ENCODE measurements at places on chromosomes 12 and 14.

GRCh38 chr12:56257071-56257470, 1.1 kb downstream of the ANKRD52 start:
- no peak for DNase-seq

DNA sequence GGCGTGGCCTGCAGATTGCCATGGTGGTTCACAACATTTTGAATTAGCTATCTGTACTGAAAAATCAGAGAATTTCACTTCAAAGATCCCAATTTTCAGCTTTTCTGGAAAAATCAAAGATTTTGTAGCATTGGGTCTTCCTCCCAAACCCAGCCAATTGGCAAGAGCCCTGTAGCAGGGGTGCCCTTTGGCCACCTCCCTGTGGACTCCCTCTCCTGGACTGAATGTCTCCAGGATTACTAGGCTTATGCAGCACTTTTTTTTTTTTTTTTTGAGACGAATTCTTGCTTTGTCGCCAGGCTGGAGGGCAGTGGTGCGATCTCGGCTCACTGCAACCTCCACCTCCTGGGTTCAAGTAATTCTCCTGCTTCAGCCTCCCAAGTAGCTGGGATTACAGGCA, 9.7 kb downstream of the PSMD9 start:
- DNase-seq, result no peak

DNA sequence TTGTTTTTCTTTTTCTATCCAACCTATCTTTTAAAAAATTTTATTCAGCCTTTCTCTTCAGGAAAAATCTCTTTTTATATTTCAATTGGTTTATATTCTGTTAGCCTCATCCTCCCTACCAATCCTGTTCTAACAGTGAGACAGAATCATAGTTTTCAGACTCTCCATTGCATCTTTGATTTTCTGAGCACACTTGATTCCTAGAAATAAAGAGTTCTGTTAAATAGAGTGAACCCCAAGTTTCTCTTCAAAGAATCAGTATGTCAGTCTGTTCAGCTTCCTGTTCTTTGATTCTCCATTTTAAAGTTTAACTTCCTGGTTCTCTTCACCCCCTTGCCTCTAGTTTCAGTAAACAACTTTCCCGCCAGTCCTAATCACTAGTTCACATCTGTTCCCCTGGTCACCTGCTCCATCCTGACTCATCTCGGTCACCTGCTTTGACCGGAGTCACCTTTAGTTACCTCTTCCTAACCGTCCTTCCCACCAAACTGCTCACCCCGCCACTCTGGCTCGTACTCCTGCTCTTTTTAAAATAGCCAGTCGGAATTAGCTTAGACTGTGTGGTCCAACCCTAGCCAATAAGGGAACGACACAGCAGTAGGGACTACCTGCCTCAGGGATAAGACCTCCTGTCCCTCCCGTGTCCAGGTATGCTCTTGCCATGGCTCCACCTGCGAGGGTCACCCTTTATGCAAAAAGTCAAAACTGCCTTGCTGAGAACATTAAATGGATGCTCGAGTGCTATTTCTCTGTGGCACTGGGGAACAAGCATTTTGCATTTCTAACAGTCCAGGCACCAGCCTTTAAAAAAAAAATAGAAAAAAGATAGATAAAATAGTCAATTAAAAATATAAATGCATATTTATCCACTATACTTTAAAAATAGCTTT, 48.4 kb downstream of the DDX51 start:
- DNase-seq, result no peak

GRCh38 chr14:31692376-31692781, 131.2 kb downstream of the NUBPL start:
- DNase-seq, result no peak

DNA sequence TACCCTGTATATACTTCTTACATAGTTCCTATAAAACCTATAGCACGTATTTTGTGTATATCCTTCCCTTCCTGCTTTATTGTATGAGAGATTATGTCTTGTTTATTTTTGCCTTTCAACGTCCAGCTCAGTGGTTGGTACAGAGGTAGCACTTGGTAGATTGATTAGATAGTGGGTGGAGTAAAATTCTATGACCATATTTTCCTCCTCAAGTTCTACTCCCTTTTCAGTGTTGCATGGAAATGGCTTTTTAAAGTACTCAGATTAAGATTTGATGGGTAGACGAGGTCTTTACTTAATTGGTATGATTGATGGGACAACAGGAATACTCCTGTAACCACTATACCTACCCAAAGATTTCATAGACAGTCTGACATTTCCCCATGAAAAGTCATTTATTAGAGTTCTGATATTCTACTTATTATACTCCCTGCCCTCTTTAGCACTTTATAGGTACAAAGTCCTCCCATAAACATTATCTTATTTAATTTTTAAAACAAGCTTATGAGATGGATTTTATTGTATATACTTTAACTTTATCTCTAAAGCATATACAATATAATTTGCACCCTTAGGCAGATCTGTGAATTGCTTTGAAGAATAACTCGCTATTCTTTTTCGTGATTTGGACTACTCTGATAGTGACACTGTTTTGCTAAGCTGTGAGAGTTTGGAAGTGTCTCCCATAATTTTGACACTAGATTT, 348.0 kb downstream of the RAD51B start:
- DNase-seq, result no peak

GRCh38 chr12:116667752-116668151, 70.1 kb downstream of the SPRING1 start:
- no peak for DNase-seq

GRCh38 chr12:43238281-43238680, 313.7 kb downstream of the ADAMTS20 start:
- DNase-seq, result no peak

DNA sequence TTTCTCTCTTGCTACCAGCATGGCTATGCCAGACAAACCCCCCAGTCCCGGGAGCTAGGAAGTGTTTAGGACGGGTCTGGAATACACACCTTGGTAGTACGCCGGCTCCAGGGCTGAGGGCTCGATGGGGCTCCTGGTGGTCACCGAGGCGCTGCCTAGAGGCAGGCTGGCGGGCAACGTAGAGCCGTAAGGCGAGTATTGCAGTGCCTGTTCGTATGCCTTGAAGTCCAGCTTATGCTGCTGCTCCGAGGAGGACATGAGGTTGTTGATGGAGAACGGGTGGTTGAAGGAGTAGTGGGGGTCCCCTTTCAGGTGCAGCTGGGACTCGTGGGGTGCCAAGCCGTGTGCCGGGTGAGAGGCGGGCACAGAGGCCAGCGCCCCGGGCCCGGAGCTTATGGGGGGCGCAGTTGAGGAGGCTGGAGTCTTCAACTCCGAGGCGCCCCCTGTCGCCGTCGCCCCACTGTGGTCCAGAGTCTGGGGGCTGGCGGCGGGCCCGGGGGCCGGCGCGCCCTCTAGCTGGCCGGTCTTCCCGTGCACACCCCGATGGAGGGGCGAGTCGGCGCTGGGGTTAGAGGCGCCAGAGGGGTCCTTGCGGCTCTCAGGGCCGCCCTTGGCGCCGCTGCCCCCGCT, 3.6 kb downstream of the FOXA1 start:
- no peak for DNase-seq

- DNase-seq, result no peak
Measured at GRCh38 chr14:81305743-81306142, 85.0 kb upstream of the GTF2A1 start.

- no peak for DNase-seq
Measured at GRCh38 chr12:105030820-105031807, 45.0 kb downstream of the NOPCHAP1 start.

DNA sequence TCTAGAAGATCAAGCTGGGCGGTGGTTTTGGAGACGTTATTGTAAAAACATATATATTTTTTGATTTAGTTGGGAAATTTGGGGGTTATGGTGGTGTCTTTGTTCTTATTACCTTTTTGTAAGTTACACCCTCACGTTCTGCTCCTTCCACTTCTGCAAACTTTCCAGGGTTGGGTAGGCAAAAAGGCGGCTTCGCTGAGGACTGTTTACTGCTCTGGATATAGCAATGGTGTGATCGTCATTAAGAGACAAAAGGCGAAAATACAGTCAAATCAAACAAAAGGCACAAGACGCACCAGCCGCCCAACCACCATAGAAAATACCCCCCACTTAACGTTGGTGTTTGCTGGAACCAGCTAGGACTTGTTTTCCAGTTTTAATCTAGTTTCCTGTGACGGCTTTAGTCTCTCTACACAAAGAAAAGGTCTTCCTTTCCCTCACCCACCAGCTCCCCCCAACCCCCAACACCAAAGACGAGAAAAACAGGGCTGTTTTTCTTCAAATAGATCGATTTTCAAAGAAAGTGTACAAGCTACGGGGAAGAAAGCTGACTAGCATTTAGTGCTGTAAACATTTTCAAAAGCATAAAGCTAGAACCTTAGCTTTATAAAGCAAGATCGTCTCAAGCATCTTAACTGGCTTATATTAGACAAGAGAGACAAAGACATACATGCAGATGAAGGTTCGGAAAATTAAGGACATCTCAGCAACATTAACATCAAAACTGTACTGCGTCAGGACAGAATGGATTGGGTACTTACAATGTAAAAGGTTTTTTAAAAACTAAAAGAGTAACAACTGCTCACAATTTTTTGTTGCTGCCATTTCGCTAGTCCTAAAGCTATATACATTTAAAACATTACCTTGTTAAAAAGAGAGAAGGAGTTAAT, 2.0 kb upstream of the SETD1B start:
- DNase-seq, result peak; percentile 66

GRCh38 chr14:93956514-93957332, 19.6 kb downstream of the ASB2 start:
- DNase-seq, result no peak

DNA sequence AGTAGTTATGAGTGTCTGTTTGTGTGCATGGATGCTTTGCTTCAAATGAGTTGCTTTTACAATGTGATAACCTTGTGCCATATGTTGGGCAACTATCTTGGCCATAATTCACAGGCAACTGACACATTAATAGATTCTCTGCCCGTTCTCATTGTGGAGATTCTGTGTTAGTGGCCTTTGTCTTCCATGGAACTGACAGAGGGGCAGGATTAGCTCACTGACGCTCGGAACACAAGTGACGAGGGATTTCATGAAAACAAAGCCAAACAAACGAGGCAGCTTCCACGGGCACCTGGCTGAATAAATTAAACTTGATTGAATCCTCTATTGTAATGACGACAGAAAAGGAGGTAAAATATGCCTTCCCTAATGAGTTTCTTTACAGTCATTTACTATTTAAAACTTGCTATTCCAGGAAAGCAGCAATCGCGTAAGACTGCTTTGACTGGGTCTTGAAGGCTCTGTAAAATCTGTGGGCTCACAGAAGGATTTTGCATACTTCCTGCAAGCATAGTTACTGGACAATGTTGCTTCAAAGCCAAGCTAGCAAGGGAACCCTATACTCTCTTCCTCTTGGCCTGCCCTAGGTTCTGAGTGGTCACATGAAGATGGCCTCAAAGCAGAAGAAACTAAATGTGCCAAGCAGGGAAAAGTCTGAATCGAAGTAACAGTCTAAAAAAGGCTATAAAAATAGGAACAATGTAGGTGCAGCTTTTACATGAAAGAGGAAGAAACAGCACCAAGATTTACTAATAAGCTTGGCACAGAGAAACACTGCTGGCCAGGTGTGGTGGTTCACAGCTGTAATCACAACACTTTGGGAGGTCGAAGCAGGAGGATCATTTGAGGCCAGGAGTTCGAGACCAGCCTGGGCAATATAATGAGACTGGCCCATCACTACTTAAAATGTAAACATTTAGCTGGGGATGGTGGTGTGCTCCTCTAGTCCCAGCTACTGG, 28.1 kb upstream of the SINHCAF start:
- no peak for DNase-seq
